ENCODE measurements at places on chromosomes 3 and 15.
A peak's percentile ranks its signal among the peaks of the same experiment; 100 is the strongest.

GRCh38 chr3:16523778-16524177, 10.3 kb upstream of the RFTN1 start:
- DNase-seq = no peak

DNA sequence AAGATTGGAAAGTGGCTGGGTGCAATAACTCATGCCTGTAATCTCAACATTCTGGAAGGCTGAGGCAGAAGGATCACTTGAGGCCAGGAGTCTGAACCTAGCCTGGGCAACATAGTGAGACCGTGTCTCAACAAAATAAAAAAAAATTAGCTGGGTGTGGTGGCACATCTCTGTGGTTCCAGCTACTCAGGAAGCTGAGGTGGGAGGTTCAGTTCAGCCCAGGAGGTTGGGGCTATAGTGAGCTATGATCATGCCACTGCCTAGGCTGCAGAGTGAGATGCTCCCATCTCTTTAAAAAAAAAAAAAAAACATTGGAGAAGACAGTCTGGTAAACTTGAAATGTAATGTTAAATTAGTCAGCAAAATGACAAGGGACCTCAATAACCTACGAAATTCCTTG, 57.9 kb downstream of the STAG1 start:
- DNase-seq = no peak

DNA sequence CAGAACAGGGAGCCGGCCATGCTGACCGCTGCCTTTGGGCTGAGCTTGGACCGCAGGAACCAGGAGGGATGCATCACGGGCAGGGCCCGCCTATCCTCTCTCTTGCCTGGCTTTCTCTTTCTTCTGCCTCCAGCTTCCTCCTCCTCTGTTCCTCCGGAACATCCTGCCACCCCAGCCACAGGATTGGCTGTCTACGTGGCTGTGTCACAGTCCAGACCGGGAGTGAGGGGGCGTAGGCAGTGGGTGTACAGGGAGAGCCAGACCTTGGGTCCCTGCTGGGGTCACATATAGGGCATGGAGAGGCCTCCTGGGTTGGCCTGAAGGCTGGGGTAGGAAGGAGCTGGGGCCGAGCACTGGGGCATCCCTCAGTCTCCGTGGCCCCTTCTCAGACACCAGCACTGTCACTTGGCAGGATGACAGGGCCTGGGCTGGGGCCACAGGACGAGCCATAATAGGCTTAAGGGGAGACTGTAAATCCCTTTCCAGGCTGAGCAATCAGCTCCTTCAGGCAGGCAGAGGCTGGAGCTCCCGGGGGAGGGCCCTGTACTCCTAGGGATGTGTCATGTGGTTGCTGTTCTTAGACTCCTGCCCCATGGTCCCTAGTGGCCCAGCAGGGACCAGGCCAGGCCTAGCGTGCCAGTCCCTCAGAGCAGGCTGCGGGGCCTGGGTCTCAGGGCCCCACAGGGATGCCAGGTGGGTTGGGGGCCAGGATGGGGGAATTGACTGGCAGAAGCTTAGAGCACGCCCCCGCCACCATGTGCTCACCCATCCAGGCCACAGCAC, 25.4 kb downstream of the LINGO1 start:
- DNase-seq = no peak

DNA sequence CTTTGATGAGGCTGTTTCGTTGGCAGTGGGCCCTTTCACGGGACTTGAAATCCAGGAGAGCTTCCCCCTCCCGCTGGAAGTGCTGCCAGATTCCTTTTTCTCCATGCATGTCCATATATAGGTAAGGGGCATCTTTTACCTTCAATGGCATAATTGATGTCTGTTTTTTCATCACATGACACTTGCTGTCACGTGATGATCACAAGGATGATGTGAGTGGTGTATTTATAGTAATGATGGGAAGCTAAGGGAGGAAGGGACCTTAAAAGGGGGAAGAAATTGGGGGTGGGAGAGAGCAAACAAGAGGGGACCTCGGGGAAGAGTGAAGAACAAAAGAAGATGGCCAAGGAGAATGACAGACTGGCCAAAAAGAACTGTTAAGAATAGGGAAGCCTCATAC, 11.3 kb upstream of the SUSD5 start:
- no peak for DNase-seq

GRCh38 chr3:142318331-142318730, 92.9 kb upstream of the GK5 start:
- DNase-seq = no peak

DNA sequence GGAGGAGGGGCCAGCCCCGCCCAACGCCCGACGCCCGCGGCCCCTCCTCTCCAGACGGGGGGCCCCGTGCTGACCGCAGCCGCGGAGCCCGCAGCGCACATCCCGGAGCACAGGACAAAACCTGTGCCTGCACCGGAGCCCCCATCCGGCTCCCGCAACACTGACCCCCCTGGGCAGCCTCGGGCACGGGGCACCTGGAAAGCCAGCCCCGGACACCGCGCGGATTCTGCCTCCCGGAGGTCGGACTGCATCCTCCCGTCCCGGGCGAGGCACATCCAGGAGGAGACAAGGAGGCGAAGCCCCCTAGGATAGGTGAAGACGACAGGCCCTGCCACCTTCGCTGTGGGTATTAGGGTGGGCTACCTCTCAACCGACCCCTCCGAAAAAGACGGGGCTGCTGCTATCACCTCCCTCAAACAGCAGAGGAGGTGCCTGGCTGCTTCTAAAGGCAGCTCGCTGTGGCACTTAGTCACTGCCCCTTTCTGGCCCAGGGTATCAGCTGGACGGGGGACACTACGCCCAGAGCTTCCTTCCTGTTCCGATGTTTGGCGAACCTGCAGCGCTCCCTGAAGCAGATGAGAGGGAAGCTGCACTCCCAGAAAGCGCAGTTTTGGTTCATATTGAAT, 10.6 kb downstream of the XXYLT1 start:
- DNase-seq = no peak

- no peak for DNase-seq
Measured at GRCh38 chr3:181683563-181683962, 28.2 kb upstream of the SOX2 start.

GRCh38 chr3:105444725-105445124, 78.0 kb downstream of the ALCAM start:
- DNase-seq = no peak

GRCh38 chr3:58161435-58162398, 49.1 kb downstream of the DNASE1L3 start:
- no peak for DNase-seq

DNA sequence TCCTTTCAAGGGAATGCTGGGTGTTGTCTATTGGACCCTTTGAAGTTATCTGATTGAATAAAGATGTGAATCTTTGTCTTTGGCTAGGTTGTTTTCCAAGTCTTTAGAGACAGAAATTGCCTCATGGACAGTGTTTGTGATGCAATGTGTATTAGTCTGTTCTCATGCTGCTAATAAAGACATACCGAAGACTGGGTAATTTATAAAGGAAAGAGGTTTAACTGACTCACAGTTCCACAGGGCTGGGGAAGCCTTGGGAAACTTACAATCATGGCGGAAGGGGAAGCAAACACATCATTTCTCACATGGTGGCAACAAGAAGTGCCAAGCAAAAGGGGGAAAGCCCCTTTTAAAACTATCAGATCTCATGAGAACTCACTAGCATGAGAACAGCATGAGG, 88.8 kb upstream of the PLXND1 start:
- DNase-seq = no peak

DNA sequence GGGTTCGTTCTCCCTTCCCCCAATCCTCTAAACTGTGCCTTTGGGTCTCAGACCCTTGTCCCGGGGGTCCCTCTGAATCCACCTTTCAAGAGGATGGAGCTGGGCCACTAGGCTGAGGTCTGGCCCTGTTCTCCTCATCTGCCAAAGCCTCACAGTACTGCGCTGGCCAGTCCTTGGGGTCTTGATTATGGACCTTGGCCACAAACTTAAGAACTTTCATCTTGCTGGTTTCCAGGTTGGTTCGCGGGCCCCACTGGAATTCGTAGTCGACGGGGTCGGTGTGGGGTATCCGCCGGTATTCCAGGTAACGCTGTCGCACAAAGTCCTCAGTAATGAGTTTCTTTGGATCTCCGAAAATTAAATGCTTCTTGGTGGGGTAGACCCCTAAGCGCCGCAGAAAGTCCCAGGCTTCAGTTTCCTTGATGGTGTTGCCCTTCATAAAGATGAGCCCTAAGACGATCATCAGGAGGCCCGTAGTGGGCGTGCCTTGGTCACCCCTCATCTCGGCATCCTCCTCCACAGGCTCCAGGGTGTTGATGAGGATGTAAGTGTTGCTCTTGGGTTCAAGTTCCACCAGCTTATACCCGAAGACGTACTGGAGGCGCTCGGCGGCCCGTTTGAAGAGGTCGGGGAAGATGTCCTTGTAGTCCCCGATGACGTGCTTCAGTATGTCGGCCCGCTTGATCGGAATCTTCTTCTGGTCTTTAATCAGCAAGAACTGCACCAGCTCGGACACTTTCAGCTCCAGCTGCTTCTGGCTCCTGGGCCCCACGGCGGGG, 727 bp downstream of the NSMCE3 start:
- peak; percentile 6 for DNase-seq

DNA sequence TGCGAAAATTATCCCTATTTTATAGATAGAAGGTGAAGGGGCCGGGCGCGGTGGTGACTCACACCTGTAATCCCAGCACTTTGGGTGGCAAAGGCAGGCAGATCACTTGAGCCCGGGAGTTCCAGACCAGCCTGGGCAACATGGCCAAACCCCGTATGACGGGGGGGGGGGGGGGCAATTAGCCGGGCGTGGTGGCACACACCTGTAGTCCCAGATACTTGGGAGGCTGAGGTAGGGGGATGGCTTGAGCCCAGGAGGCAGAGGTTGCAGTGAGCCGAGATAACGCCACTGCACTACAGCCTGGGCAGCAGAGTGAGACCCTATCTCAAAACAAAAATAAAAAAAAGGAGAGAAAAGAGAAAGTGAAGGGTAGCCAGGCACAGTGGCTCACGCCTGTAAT, 1.4 kb downstream of the AAGAB start:
- no peak for DNase-seq

GRCh38 chr3:55827786-55828185, 340.7 kb upstream of the WNT5A start:
- no peak for DNase-seq

DNA sequence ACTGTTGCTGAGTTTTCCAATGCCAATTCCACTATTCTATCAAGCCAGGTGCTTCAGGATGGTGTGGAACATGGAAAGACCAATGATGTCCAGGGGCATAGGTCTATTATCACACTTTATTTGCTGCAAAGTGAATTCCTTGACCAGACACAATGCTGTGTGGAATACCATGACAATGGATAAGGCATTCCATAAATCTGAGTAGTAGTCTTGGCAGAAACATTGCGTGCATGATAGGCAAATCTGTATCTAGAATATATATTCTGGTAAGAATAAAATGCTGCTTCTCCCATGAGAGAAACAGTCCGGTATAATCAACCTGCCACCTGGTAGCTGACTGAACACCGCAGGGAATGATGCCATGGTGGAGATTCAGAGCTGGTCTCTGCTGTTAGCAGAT, 70.0 kb upstream of the ALDH1A3 start:
- no peak for DNase-seq

DNA sequence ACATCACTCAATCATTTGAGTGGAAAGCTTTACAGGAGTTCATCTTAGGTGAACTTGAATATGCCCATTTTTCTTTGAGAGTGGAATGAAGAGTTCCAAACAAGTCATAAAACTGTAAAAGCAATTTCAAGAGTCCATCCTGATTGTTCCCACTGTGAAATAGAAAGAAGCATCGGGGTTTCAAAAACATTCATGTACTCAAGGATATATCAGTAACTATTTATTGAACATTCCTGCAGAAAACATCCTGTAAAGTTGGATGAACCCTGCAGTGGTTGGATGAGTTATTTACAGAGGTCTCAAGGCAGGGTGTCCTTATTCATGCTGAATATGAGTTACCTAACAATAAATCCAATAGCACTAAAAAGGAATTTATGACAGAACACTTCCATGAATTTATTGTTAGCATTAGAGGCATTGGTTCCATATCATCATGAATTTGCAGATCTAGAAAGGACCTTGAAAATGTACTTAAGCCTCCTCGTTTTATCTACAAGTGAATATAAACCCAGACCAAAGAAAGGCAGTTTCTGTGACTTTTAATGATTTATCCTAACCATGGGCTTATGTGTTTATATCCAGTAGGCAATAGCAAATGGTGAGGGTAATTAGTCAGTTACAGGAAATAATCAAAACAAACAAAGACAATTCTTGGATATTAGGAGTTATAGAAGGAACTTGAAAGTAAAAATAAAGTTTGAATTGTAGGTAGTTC, 361.9 kb upstream of the KCNMB2 start:
- no peak for DNase-seq

- no peak for DNase-seq
Measured at GRCh38 chr3:126546013-126546412, 12.7 kb downstream of the C3orf22 start.

DNA sequence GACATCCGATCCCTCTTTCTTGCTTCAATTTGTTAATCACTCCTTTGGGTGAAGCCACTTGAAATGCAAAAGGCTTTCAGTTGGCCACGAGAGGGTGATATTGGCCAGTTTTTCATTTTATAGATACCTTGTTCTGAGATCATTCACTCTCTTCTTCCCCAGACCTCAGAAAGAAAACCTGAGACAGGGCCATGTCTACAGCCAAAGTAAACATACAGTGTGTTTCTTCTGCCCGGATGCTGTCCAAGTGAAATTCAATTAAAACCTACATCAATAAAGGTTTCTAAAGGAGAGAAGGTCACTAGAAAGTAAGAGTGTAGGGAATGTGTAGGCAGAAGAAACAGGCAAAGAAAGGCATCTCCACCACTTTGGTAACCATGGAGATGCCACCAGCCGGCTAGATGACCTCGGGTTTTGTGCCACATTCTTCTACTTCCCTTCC, 39.5 kb upstream of the FMN1 start:
- no peak for DNase-seq

DNA sequence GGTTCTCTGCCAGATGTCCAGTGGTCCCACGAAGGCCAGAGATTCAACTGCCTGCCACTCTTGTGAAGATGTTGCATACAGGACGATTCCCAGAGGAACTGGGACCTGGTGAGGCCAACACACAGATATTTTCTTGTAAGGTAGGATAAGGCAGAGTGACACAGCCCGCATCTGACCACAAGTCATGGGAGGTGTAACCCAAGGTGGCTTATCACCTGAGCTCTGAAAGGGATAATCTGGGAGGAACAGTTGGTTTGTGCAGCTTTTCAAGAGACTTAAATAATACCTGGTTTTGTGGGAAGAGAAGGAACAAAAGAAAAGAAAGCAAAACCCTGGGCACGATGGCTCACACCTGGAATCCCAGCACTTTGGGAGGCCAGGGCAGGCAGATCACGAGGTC, 39.8 kb upstream of the NR2F2 start:
- DNase-seq = no peak

GRCh38 chr15:69323893-69324430, 25.2 kb downstream of the PAQR5 start:
- no peak for DNase-seq

DNA sequence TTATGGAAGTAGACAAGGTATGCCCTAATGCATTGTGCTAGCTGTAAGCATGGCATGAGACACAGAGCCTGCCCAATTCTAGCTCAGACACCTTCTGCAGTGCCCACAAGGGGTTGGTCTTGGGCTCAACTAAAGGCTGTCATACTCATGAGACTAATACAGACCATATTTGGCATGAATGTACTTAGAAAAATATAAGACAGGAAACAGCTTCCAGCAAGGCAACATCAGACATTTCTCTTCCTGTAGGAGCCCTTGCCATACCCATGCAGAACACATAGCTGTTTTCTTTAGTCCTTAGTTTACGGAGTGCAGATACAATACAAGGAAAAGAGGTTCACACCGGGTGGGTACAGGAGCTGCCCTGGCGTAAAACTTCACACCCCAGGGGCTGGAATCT, 30.5 kb upstream of the NR1I2 start:
- no peak for DNase-seq
